ENCODE measurements at places on chromosomes 3 and 15.

DNA sequence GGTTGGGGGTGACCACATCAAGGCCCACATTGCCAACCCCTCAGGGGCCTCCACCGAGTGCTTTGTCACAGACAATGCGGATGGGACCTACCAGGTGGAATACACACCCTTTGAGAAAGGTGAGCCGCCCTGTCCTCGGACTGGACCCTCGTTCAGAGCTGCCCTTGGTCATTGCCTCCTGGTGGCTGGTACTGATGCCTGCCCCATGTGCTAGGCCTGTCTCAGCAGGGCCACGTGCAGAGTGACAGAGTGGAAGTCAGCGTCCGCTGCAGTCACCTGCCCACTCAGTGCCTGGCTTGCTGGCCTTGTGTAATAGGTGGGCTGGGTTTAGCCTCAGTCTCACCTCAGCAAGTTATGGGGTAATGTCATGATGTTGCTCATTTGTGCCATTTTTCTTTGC is 86.4 kb downstream of the DNASE1L3 start:
- DNase-seq: no peak

- no peak for DNase-seq
Observed at GRCh38 chr3:76765511-76765910, 274.4 kb upstream of the ROBO2 start.

DNA sequence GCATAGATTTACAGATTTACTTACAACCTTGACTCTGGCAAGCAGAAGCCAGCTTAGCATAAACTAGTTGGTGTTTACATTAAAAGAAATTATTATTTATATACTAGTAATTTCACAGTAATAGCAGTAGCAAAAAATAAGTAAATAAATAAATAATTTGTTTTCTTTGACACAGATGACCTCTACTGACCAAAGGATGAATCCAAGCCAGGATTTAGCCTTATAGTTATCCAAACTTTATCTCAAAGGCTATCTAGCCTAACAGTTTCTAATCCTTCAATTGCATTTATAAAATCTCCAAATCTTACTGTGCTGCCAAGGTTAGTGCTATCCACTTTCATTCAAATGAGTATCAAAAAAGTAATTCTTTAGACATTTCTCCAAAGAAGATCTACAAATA is 64.3 kb downstream of the FRMD5 start:
- no peak for DNase-seq

DNA sequence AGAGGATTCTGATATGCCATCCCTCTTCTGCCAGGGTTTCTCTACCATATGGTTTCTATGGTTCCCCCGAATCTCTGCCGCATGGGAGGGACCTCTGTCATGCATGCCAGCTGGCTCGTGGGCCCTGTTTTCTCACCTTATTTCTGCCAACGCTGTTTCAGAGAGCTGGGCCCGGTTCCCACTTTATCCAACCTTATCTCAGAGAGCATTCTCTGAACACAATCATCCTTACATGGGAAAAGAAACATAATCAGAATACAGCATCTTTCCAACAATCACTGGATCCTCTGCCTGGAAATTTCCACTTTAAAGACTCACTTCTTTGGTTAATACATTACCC is 234.5 kb upstream of the ZBTB20 start:
- DNase-seq: no peak

Measured in DMS 273 treated with DMSO at 0.1 percent for 48 hours (cell line).